ENCODE measurements at places on chromosomes 1 and 21.

DNA sequence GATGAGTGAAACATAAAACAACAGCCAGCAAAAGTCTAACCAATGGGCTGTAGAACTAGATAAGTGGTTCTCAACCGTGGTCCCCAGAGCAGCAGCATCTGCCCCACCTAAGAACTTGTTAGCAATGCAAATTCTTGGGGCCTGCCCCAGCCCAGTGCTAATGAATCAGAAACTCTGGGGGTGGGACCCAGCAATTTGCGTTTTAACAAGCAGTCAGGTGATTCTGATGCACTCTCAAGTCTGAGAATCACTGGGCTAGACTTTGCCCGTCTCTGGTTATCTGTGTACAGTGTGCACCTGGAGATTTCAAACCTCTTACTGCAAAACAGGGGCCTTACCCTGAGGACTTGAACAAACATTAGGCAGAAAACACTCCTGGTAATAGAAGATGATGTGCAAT lies 66.5 kb downstream of the PLXNA2 start:
- DNase-seq, result no peak

GRCh38 chr1:11654939-11655808 lies 497 bp downstream of the FBXO44 start:
- DNase-seq, result peak; percentile 32

DNA sequence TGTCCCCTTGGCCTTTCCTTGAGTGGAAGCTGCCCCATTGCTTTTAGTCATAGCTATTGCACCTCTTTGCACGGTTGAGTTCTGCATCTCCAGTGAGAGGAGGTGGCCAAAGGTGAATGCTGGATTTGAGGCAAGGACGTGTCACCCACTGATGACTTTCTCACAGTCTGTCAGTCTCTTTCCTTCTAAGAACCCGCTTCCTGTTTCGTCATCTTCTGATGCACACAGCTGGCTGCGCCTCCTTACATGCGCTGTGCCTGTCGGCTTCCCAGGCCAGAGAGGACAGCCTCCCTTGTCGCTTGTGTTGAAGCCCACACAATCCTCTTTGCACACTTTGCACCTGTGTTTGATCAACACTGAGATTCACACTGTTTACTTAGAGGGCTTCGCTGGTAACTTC lies 41.8 kb upstream of the PWP2 start:
- DNase-seq, result no peak

GRCh38 chr1:18548643-18549042 lies 67.9 kb downstream of the KLHDC7A start:
- DNase-seq, result no peak

GRCh38 chr1:59438058-59438560 lies 141.2 kb downstream of the FGGY start:
- no peak for DNase-seq

DNA sequence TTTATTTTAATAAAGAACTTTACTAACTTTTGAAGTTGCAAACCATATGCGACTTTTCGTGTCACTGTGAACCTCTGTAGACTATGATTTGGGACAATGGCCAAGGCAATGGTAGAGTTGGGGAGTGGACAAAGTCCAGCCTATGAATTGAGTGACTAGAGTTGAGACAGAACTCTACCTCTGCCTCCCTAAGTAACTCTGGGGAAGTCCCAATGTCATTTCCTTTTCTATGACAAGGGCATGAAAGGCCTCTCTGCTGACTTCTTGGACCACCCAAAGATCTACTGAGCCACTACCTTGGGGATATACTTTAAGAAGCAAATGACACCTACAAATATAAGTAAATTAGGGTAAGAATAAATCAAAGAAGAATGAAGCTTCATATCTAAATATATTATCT lies 19.3 kb downstream of the BEND5 start:
- DNase-seq, result no peak

GRCh38 chr1:87894062-87894461 lies 565.4 kb downstream of the LMO4 start:
- DNase-seq, result no peak

DNA sequence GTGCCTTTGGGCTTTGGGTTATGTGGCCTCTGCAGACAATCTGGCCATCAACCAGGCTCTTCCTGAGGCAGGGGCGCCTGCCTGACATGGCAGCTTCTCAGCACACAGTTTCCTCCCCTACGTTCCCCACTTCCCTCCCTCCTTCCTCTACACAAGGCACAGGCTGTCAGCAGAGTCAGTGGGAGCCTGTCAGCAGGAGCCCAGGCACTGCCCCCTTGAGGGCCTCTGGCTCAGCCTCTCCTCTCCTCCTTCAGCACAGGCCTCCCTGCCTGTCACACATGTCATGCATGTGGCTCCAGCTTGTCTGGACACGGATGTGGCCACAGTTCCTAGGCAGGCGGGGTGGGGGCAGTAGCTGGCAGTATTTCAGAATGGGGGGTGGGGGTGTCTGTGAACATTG lies 52.2 kb upstream of the ARTN start:
- no peak for DNase-seq

- no peak for DNase-seq
Observed at GRCh38 chr21:34967509-34968289, 81.4 kb downstream of the RUNX1 start.

DNA sequence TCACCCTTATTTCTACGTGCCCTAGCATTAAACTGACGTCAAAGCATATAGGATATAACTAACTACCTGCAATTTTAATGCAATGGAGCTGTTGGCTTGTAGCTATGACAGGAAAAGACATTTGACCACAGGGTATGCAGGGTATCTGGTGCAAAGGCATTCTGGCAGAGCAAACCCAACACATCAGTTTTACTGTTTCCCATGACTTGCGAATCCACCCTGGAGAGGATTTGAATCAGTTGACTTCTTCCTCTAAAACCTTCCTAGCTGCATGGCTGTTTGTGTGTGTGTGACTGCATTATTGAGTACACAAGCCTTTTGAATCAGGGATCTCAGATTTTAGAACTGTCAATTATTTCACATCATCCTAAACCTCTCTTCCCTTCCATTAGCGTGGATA lies 41.7 kb upstream of the SYT14 start:
- DNase-seq, result peak; percentile 1

GRCh38 chr1:115218034-115218405 lies 120.0 kb downstream of the NGF start:
- DNase-seq, result no peak

Data from GM03348 (cell line).